ENCODE measurements at places on chromosomes 2 and 18. TPM values are rescaled to one million over a fixed set of nuclear protein-coding genes. Genes with fewer than 3 reads are reported as not detected.

Gene CCDC141
- not detected for polyA plus RNA-seq

Gene MYO5B
- 0.24 TPM for polyA plus RNA-seq

Gene CXCR1
- not detected for polyA plus RNA-seq

Gene GCC2
- polyA plus RNA-seq, result 6.4 TPM

Gene CAPN13
- not detected for polyA plus RNA-seq

Gene MEIS1
- polyA plus RNA-seq, result 51.8 TPM

Gene RRM2
- 68.5 TPM for polyA plus RNA-seq

Gene RUFY4
- not detected for polyA plus RNA-seq

Gene CROCC2
- polyA plus RNA-seq, result not detected

Gene CYBRD1
- polyA plus RNA-seq, result 53.2 TPM

GRCh38 chr18:75879196-75879595 lies 451.7 kb upstream of the SMIM21 start:
- no peak for DNase-seq

DNA sequence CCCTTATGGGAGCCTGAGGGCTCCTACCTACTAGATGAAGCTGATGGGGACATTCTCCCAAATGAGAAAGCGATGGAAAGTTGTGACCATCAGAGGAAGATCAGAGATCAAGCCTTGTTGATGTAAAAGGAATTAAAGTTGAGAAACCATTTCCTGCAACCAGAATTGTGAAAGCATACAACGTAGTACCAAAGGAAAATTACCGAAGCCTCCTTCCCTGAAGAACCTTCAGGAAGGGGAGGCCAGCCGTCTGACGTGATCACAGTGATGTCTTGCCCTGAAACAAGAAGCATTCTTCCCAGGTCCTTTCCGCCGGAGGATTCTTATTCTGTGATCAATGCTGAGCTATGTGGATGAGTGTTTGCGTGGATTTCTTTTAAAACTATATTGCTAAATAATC lies 211.6 kb upstream of the TNP1 start:
- DNase-seq, result peak; percentile 68

DNA sequence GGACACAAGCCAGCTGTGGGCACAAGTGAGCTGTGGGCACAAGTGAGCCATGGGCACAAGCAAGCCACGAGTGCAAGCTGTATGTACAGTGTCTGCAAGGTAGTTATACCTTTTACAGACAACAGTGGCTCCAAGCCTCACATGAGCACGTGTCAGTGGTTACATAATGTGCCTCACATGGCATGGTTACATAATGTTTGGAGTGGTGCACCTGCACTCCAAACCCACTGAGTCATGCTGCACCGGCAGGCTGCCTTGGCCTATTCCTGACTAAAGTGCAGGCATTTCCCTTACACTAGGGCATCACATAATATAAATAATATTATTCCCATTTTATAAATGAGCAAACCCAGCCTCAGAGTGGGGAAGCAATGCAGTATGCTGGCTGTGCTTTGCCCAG lies 62.6 kb downstream of the MARCO start:
- no peak for DNase-seq

DNA sequence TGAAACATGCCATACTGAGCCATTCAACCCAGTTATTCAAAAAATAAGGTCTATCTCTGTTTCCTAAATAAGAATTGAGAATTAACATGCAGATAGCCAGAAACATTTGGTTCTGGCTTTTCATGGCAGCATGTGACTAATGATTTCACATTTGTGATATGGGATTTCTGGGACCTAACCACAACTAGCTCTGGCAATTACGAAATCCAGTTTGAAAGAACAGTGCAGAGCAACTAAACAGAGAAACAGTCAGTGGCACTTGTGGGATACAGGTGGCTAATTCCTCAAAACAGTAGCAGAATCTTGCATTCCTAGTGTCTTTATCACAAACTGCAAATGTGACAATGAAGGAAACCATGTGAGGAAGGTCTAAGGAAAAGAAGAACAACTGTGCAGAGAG lies 637.8 kb upstream of the CHAC2 start:
- DNase-seq, result peak; percentile 85

DNA sequence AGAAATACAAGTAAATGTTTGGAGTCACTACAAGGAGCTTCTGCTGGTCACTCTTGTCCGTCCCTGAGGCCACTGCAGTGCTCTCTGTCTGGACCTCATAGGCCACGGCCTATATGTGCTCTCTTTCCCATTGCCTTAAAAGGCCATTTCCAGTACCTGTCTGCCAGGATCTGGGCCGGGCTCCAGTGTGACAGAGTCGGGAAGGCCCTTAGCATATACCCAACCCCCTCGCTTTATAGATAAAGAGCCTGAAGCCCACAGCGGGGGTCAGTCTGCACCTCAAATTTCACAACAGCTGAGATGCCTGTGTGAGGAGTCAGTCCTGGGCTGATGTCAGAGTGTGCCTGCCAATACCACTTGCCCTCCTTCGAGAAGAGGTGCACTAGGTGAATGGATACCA lies 39.9 kb downstream of the ADD2 start:
- DNase-seq, result no peak

DNA sequence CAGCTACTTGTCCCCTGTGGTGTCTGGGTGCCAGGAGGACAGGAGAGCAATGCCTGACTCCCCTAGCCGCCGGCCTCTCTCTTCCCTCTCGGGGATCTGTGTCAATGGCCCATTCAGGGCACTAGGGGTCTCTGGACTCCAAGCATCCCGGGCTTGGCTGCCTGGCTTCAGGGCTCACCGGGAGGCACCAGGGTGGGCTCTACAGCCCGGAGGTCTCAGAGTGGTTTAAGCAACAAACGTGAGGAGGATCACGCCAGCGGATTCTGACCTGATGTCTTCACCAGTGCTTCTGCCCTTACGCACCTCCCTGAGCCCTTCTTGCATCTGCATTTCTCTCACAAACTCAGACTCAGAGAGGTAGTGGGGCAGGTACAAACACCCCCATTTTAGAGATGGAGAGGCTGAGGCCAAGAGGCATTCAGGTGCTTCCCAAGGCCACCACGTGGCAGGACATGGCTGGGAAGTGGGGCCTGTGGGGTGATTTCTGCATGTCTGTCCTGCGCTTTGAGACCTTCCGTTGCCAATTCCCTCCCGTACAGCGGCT lies 243.0 kb downstream of the CELF4 start:
- peak; percentile 21 for DNase-seq

DNA sequence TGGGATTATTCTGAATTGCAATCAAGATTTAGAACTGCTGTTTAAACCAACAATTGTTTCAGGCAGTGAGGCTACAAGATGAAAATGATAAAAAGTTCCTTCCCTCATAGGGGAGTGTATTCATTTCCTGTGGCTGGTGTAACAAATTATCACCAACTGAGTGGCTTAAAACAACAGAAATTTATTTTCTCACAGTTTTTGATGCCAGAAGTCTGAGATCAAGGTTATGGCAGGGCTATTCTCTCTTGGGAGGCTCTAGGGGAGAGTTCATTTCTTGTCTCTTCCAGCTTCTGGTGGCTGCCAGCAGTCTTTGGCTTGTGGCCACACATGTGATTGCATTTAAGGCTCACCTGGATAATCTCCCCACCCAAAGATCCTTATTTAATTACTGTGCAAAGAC lies 290.5 kb upstream of the ZSWIM2 start:
- DNase-seq, result no peak

DNA sequence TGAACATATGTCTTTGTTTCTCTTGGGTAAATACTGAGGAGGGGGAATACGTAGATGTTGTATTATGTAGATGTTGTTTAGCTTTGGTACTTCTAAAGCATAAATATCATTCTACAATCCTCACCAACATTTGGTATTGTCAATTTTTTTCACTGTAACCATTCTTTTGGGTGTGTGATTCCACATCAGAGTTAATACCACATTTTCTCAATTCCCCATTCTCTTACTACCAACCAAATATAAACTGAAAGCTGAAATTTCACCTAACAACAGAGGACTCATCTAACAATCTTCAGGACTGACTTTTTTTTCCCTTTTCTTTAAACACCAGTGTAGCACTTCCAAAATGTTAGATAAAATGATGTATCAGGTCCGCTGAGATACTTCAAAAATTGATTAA lies 120.7 kb upstream of the RIOK3 start:
- no peak for DNase-seq

DNA sequence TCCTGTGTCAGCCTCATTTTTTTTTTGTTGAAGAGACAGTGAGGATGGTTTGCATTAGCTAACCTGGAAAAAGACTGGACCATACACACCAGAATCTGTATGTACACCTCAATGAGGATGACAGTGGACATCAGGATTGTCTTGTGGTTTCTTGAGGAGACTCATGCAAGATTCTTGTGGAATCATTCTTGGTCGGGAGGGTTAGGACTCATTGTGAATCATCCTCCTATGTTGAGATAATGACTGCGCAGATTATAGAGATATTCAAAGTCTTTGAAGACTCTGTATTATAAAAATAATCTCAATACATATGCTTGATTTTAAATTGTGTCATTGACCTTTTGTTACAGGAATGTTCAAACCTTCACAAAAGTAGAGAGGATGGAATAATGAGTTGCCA lies 49.1 kb upstream of the DOCK10 start:
- peak; percentile 98 for DNase-seq

GRCh38 chr2:85743304-85743978 lies 10.3 kb upstream of the ATOH8 start:
- DNase-seq, result peak; percentile 70

- DNase-seq, result no peak
Observed at GRCh38 chr2:46298272-46298521, 990 bp downstream of the EPAS1 start.
